ENCODE measurements at places on chromosomes 4 and X.

DNA sequence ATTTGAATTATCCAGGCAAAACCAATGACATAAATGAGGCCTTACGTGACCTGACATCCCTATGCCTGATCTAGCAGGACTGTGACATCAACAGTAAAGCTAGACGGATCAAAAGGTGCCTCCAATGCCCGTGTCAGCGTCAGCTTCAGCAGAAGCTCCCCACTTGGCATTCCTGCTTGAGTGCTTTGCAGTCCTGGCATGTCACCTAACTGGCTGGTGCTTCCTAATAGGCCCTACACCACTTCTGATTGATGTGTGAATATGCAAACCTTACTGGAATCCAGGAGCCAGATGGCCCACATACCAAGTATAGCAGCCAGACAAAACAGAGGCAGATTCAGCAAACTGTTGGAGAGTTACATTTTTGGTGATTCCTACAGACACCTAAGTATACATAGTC is 224.2 kb downstream of the DMD start:
- no peak for DNase-seq

DNA sequence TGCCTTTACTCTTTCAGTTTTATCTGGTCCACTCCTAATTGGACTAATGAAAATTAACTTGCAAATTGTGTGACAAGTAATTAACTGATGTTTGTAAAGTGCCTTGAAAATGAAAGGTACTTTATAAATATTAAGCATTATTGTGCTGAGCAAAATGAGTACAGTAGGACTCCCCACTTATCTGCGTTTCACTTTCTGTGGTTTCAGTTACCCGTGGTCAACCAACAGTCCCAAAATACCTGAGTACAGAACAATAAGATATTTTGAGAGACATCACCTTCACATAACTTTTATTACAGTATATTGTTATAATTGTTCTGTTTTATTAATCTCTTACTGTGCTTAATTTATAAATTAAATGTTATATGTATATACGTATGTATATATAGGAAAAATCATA is 27.4 kb upstream of the JADE3 start:
- no peak for DNase-seq

DNA sequence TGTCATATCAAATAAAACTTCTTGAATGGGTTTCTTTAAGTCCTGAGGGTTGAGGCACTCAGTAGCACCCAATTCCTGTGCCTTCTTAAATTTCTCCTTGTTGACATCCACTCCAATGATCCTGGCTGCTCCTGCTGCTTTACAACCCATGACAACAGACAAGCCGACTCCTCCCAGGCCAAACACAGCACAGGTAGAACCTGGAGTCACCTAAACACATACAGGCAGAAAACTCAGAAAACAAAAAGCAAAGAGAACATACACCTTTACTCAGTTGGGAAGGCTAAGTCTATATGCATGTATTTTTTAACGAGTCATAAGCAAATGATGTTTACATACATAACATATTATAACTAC is 10.3 kb downstream of the ADH6 start:
- DNase-seq: no peak

GRCh38 chr4:125382995-125383394 is 68.2 kb downstream of the FAT4 start:
- no peak for DNase-seq

DNA sequence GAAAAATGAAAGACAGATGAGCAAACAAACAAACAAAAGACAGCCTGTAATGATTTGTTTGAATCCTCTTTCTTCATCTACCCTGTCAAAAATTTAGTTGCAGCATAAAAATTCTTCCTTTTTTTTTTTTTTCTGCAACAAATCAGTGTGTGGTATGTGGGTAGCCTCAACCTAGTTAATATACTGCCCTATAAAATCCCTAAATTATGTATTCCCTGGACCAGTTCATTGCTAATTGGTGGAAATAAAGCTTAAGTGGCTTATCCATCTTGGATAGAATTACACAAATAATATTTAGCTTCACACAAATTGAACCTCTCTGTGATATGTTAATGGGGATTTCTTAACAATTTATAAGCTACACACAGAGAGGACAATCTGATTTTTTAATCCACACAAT is 208.4 kb downstream of the NDST4 start:
- DNase-seq: no peak
